Activated T-cell treated with anti-CD3 and anti-CD28 coated beads, Interleukin-2, amount 50 U/mL, for 4 hours (primary cell): ENCODE measurements at places on chromosomes 4 and X. TPM values are rescaled to one million over a fixed set of nuclear protein-coding genes. Genes with fewer than 3 reads are reported as not detected.

GRCh38 chr4:52126226-52126625, 75.1 kb downstream of the SPATA18 start:
- no peak for DNase-seq

DNA sequence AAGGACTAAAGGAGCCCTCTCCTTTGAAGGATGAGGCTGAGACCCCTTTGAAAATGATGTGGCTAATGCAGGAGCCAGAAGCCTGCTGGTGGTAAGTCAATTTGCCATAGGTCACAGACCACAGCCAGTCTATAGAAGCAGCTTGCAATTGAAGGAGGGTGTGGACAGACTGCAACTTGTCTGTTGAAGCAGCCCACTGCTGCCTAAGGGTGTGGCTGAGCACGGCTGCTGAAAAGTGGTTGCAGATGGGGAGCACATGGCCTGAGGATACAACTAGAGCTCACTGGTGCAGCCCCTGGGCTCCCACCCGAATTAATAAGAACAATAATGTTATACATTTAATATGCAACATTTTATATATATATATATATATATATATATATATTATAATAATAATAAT, 11.4 kb upstream of the EXOC1L start:
- DNase-seq, result no peak

- DNase-seq, result no peak
Measured at GRCh38 chr4:89837385-89837992, 528 bp upstream of the SNCA start.

GRCh38 chrX:72023071-72023470, 108.6 kb downstream of the RTL5 start:
- DNase-seq, result no peak

GRCh38 chrX:119685225-119686066, 7.5 kb downstream of the SEPTIN6 start:
- peak; percentile 45 for DNase-seq

DNA sequence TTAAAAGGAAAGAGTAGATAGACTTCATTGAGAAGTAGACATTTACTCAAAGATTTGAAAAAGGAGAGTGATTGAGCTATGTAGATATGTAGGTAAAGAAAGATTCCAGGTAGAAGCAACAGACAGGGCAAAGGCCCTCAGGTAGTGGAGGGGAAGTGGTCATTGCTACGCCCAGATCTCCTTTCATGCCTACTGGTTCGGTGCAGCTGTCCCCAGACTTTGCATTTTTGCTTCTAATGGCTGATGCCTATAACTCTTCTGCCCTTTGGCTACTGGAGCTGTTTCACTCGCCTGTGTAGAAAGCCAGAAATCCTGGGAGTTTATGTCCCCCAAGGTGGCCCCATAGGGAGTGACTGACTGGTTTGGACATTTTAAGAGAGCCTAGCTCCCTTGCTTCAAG, 16.9 kb upstream of the ARMCX2 start:
- DNase-seq, result no peak

- DNase-seq, result no peak
Measured at GRCh38 chrX:115531818-115532403, 29.1 kb upstream of the PLS3 start.

DNA sequence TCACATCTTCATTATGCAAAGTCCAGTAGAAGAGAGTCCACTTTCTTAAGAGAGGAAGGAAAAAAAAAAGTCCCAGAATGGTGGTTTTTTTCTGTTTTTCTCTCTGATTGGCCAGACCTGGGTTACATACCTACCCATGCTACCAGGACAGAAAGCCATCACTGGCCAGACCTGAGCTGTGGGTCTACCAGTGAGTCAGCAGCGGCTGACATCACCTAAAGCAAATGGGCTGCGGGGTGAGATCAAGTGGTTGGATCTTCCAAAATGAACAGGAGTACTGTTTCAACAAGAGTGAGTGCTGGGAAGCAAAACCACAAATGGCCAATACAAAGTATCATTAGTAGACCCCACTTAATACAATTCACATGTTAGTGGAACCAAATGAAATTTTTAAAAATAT, 1.6 kb upstream of the NDST3 start:
- DNase-seq, result no peak

DNA sequence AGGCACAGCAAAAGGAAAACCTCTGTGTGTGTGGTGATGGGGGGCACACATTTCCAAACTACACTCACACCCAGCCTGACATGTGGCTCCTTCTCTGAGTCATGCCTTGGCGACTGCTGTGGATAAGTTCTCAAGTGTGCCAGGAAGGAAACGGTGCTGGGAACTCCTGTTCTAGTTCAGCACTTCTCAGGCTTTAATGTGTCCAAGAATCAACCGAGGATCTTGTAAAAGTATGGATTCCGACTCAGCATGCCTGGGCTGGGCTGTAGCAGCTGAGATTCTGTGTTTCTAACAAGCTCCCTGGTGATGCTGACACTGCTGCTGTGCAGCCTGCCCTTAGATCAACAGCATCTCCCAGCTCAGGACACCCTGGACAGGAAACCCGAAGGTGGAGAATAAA, 20.2 kb downstream of the CLNK start:
- no peak for DNase-seq

GRCh38 chr4:177080388-177080787, 229.3 kb upstream of the NEIL3 start:
- no peak for DNase-seq

DNA sequence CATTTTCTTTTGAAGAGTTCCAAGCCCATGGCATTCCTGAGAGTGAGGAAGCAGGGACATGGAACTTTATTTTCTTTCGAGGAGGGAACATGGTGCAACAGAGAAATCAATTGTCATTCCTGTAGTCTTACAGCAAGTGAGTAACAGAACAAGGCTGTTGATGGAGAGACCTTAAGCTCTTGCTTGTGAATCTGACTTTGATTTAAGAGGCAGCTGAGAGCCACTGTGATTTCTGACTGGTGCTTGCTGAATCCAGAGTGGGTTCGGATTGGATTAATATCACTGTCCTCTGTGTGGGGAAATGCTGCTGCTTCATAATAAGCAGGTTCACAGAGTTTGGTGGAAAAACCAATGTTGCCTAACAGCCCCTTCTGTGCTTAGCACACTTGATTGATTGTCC, 4.7 kb upstream of the ATP1B4 start:
- DNase-seq, result no peak

DNA sequence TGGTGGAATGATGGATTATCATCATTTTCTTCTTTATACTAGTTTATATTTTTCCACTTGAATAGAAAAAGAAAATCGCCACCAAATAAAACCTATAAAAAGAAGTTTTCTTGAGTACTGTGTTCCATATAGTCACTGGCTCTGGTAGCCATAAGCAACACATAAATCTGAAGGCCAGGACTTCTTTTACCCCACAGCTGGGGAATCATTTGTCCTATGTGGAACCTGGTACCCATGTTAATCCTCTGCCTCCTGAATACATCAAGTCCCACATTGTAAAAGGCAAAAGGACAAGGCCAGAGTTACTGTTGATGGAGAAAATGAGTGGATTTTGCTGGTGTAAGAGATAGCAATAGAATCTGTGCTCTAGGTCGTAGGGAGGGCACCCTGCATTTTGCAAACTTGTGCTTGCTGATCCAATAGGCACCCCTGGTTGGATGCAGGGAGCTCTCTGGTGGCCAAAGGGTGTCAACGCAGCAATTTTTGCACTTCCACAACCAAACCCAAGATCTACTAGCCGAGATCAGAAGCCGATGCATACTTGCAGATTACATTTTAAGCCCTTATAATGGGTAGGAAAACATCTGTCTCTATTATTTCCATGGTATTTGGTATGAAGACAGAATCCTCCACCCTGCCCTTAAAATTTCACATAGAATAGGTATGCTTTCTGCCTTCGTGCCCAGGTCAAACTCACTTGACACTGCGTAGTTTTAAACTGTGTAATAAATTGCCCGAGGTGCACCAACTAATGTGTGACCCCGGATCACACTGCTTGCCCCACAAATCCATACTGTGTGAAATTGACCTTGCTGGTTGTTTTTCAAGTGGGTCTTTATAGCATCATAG, 146.2 kb upstream of the SCML1 start:
- DNase-seq, result no peak

- no peak for DNase-seq
Measured at GRCh38 chr4:116585246-116585645, 500.1 kb downstream of the TRAM1L1 start.

DNA sequence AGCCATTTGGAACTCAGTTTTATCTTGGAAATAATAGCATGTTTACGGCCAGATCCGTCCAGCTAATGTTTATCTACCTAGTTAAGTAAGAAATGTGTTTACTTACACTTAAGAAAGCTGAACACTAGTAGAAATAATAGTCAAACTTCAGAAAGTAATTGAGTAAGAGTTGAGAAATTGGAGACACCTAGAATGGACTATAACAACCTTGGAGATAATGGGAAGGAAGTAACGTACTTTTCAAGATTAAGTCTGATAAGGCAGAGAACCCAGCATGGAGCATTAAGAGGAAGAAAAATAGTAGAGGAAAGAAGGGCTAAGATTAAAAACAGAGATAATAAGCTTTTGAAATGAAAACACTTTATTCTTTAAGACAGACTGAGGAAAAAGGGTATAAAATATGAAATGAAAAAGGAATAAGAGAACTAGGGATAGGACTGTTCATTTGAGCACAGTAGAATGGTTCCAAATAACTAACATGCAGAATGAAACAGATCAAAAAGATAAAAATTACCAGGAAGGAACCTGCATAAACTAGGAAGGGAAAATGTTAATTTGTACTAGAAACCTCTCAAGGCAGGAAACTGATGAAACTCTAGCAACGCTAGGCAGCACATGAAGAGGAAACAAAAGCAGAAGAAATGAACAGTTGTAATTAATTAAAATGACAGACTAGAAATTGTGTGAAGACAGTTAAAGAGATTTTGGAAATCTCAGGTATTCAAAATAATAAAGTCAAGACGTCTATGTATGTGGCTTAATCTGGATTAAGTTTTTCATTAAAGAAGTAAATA, 71.7 kb downstream of the FBXW7 start:
- DNase-seq, result no peak

- no peak for DNase-seq
Measured at GRCh38 chr4:122548452-122548851, 72.4 kb downstream of the IL21 start.

DNA sequence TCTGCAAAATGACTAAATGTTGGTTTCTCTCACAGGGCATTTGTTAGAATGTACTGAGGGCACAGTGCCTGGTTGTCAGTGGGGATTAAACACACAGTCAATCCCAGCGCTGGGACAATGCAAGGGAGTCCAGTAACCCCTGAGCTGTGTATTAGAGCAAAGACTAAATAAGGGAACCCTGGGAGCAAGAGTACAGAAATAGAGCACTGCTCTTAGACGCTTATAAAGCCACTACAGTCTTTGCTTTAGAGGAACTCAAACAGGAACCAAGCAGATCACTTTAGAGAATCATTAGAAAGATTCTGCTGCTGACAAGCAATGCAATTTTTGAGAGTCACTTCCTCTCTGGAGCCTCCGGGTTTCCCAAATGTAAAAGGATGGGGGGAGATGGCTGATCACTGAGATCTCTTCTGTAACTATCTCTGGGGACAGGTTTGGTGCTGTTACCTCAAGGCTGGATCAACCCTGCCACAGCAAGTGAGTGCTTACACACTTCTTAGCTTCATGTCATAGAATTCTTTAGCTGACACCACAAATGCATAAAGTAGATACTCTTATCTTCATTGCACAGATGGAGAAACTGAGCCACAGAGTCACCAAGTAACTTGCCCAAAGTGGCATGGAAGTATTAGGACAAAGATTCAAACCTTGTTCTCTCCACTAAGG, 137.8 kb upstream of the CPEB2 start:
- DNase-seq, result no peak

DNA sequence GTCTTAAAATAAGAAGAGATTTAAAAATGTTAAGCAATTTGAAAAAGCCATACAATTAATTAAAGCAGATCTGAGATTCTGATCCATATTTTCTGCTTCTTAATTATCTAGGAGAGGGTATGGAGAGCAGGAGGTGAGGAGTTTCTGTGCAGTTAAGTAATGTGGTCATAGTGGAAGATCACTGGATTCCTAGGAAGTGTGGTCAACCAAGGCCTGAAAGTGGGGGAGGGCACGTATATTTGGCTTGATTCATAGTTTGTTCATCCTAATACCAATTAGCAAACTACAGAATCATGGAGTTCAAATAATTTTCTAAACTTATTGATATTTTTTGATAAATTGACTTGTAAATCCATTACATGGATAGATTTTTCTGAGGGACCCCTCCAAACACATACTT, 768.3 kb downstream of the RAPGEF2 start:
- no peak for DNase-seq

DNA sequence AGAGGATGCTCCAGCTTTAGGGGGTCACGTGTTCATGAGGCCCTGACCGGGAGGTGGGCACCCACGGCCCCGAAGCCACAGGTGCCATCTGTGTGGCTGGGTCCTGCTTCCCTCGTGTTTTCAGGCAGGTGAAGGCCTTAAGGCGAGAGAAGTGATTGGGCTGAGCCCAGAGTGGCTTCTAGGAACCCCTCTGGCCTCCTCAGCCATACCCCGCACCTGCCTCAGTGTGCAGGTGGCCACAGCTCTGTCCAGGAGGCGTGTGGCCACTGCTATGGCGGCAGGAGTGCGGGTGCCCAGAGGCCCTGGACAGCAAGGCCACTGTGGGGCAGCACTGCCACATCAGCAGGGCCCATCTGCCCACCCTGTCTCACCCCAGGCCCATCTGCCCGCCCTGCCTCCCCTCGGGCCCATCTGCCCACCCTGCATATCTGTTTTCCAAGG, 25.0 kb downstream of the NKX1-1 start:
- no peak for DNase-seq

The TMPRSS11B gene
- total RNA-seq, result not detected

The TXK gene
- 2.4 TPM for total RNA-seq

The CXCL11 gene
- 0.37 TPM for total RNA-seq

The COX7B2 gene
- total RNA-seq, result not detected

The DCLK2 gene
- total RNA-seq, result 0.08 TPM

The RAB40A gene
- not detected for total RNA-seq

The PPP2R2C gene
- not detected for total RNA-seq
